ENCODE measurements at places on chromosomes 16 and 17. TPM values are rescaled to one million over a fixed set of nuclear protein-coding genes. Genes with fewer than 3 reads are reported as not detected.

ENDOV gene
- total RNA-seq: 15.7 TPM

TMEM92 gene
- not detected for total RNA-seq

CFAP52 gene
- total RNA-seq: not detected

CDH3 gene
- 217 TPM for total RNA-seq

CACNG5 gene
- not detected for total RNA-seq

GPR179 gene
- total RNA-seq: not detected

RHBDL3 gene
- 0.33 TPM for total RNA-seq

RGS11 gene
- total RNA-seq: 3.6 TPM

CHST4 gene
- not detected for total RNA-seq

MPV17L gene
- 2.3 TPM for total RNA-seq

MYCBPAP gene
- total RNA-seq: not detected

Measured in melanocyte of skin (primary cell).